ENCODE measurements at places on chromosomes 1 and 21. TPM values are rescaled to one million over a fixed set of nuclear protein-coding genes. Genes with fewer than 3 reads are reported as not detected.
A peak's percentile ranks its signal among the peaks of the same experiment; 100 is the strongest.

DNA sequence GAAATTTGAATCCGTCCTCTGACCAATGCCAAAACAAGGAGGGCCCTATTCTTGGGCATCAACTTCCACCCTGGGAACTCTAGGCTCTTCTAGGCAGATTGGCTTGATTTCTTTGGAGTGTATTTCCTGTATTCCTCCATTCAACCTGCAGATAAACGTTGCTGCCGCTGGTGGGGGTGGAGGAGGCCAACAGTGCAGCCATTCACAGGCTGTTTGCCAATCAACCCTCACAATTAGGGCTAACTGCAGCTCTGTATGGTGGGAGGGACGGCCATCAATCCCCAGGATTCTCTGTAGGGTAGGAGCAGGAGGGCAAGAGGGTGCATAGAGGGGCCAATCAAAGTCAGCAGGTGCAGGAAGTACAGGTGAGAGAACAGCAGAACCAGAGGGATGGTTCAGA lies 273.1 kb upstream of the PROX1 start:
- no peaks in the 10 kb centered on the region for H3K36me3 ChIP-seq
- no peak for DNase-seq
- H3K27me3 ChIP-seq: no peaks in the 10 kb centered on the region
- H3K4me3 ChIP-seq: no peak overlapping the region

- H3K4me1 ChIP-seq: peaks cover 57% of the 10 kb centered on the region
- H3K4me3 ChIP-seq: peak overlapping the region; percentile 44
- peak overlapping the region; percentile 85 for H3K27ac ChIP-seq
- no peak for DNase-seq
Measured at GRCh38 chr1:16153999-16154673, 1.7 kb downstream of the EPHA2 start.

- peak overlapping the region; percentile 53 for H3K4me3 ChIP-seq
- no peaks in the 10 kb centered on the region for H3K27me3 ChIP-seq
- no peaks in the 10 kb centered on the region for H3K36me3 ChIP-seq
- H3K27ac ChIP-seq: peak overlapping the region; percentile 95
- DNase-seq: no peak
- peaks cover 62% of the 10 kb centered on the region for H3K4me1 ChIP-seq
Measured at GRCh38 chr21:44872323-44872648, 1.2 kb downstream of the PTTG1IP start.

- DNase-seq: no peak
- no peaks in the 10 kb centered on the region for H3K27me3 ChIP-seq
- no peaks in the 10 kb centered on the region for H3K4me1 ChIP-seq
- no peak overlapping the region for H3K27ac ChIP-seq
Measured at GRCh38 chr21:32687643-32688345, 40.0 kb downstream of the SYNJ1 start.

Gene CELA3A
- total RNA-seq: not detected

Gene WNT4
- 0.29 TPM for total RNA-seq

DNA sequence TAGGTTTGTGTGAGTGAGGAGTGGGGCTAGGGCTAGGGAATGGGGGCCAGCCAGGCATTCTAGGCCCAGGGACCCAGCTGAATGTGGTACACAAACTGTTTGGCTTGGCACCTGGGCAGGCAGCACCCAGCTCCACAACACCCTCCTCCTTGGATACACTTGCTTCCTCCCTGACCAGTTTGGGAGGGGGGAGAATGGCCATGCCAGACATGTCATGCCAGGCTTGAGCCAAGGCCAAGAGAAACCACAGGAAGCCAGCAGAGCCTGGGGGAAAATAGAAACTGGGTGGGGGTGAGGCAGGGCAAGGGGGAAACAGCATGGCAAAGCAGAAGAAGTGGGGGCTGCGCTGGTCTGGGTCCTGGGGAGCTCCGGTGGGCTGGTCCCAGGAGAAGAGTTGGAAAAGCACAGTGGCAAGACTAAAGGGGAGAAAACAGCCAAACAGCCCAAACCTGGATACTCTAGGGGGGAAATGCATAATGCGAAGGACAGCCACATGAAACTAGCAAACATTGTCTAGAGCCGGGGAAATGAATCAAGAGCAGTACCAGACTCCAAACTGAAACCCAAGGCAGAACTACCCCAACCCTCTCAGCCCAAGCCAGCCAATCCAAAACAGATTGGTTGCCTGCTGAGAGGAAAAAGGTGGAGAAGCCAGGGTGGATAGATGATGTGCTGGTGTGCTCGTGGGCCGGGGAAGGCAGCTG lies 47.9 kb downstream of the LGR6 start:
- no peak overlapping the region for H3K4me3 ChIP-seq
- H3K4me1 ChIP-seq: peaks cover 4% of the 10 kb centered on the region
- no peaks in the 10 kb centered on the region for H3K27me3 ChIP-seq
- H3K36me3 ChIP-seq: no peaks in the 10 kb centered on the region

Gene MXRA8
- total RNA-seq: 111 TPM

- H3K4me3 ChIP-seq: no peak overlapping the region
- no peaks in the 10 kb centered on the region for H3K36me3 ChIP-seq
- no peak for DNase-seq
Measured at GRCh38 chr1:170620164-170620563, 43.8 kb upstream of the PRRX1 start.

- no peaks in the 10 kb centered on the region for H3K4me1 ChIP-seq
- H3K27ac ChIP-seq: no peak overlapping the region
- H3K36me3 ChIP-seq: no peaks in the 10 kb centered on the region
Measured at GRCh38 chr1:37717631-37718030, 25.3 kb downstream of the CDCA8 start.

Gene C1orf21
- 22.8 TPM for total RNA-seq

Gene SEC16B
- total RNA-seq: 5.1 TPM

GRCh38 chr1:182962554-182963115 lies 9.7 kb upstream of the SHCBP1L start:
- no peaks in the 10 kb centered on the region for H3K36me3 ChIP-seq
- peak overlapping the region; percentile 73 for H3K27ac ChIP-seq
- H3K4me3 ChIP-seq: no peak overlapping the region
- DNase-seq: peak; percentile 84
- peaks cover 3% of the 10 kb centered on the region for H3K4me1 ChIP-seq

GRCh38 chr1:170886460-170886859 lies 48.9 kb upstream of the MROH9 start:
- no peaks in the 10 kb centered on the region for H3K27me3 ChIP-seq
- H3K36me3 ChIP-seq: no peaks in the 10 kb centered on the region
- H3K4me3 ChIP-seq: no peak overlapping the region
- DNase-seq: no peak
- H3K27ac ChIP-seq: no peak overlapping the region

GRCh38 chr1:167210966-167211674 lies 9.6 kb upstream of the POU2F1 start:
- no peak overlapping the region for H3K27ac ChIP-seq
- no peaks in the 10 kb centered on the region for H3K4me1 ChIP-seq
- no peaks in the 10 kb centered on the region for H3K27me3 ChIP-seq

DNA sequence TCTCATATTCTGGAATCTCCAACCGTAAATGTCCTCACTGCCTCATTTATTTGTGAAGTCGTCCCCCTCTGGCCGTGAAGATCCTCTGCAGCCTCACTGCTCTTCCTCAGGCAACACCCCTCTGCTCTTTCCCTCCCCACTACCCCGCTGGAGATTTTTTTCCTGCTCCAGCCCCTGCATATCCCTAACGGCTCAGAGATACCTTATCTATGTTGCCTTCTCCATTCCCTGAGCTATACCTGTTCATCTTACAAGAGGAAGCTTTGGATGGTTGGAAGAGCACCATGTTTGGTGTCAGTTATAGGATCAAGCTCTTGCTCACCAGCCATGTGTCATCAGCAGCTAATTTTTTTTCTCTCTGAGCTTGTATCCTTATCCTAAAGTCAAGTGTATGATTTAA lies 26.4 kb downstream of the LRRC8B start:
- no peaks in the 10 kb centered on the region for H3K4me1 ChIP-seq
- no peak overlapping the region for H3K4me3 ChIP-seq
- DNase-seq: no peak
- no peaks in the 10 kb centered on the region for H3K36me3 ChIP-seq
- no peaks in the 10 kb centered on the region for H3K27me3 ChIP-seq

DNA sequence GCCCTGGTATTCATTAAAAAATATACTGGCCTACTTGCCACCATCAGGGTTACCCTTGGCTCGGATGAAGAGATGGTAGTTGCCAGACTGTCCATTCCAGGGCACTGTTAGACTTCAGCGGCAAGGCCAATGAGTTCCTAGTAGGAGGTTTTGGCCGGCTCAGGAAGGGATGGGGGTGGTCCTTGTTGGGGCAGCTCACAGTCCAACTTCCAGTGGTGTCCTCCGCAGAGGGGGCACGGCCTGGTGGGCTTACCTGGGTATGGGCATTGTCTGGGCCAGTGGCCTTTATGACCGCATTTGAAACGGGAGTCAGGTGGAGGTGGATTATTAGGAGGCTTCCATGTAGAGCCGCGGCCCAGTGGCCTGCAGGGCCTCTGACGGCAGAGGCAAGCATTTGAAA lies 139.1 kb upstream of the ETV3 start:
- H3K4me1 ChIP-seq: no peaks in the 10 kb centered on the region
- H3K27ac ChIP-seq: no peak overlapping the region
- no peak for DNase-seq
- no peaks in the 10 kb centered on the region for H3K27me3 ChIP-seq
- no peaks in the 10 kb centered on the region for H3K36me3 ChIP-seq

DNA sequence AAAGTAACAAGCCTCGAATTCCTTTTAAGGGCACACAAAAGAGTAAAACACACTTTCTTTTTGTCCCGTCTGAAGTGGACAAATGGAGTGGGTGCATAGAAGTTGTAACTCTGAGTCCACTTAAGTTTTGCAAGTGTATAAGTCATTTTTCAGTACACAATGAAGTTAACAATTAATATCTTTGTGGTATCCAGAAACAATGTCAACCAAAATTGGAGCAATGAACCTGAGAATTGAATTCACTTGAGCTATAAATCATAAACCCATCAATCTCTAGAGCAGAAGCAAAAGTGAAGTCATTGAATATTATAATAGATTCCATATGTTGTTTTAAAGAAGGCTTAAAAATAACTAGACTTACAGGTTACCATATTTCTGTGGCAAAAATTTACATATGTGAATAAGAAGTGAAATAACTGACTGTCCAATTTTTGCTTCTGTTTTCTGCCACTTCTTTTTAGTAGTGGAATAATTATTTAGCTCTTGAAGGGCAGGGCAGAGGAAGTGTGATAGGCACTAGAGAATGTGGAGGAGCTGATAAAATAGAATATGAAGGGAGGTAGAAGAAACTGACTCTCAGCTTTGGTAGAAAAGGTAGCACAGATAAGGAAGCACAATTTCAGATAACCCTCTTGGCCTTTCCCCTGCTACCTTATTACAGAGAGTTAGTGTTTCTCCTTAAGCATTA lies 73.9 kb upstream of the RGL1 start:
- H3K27me3 ChIP-seq: no peaks in the 10 kb centered on the region
- no peaks in the 10 kb centered on the region for H3K36me3 ChIP-seq
- H3K4me3 ChIP-seq: no peak overlapping the region
- H3K27ac ChIP-seq: no peak overlapping the region
- no peak for DNase-seq

DNA sequence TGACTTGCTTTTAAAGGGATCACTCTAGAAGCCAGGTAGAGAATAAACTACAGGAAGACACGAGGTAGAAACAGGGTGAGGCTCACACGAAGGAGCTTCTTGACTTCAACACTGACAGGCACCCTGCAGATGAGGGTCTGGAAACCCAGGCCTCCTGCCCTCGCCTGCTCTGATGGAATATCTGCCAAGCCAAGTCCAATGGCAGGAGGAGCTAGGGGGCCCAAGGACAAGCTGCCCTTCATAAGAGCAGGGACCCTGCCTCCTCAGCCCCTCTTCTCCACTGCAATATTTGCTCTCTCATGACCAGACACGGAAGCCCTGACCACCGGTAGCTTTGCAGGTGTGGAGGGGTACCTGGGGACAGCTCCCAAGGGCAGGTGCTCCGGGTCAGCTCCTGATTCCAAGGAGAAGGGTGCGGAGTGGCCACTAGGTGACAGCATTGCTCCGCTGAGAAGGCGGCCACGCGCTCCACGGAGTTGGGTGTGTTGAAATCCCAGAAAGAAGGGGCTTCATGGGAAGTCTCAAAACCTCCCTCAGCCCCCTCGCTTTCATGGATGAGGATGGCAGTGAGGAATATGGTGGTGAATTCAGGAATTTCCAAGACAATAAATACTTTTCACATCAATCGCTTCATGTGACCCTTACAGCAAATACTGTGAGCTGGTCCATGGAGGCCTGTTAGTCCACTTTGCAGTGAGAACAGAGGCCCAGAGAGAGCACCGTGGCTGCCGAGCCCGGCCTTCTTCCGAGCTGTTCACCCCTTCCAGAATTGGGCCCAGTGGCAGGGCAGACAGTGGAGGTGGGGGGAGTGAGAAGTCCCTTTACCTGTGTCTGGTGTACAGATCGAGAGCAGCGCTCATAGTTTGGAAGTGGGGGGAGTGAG lies 33.2 kb upstream of the PAX7 start:
- peak; percentile 62 for DNase-seq
- H3K27ac ChIP-seq: no peak overlapping the region
- H3K4me1 ChIP-seq: no peaks in the 10 kb centered on the region
- no peak overlapping the region for H3K4me3 ChIP-seq
- no peaks in the 10 kb centered on the region for H3K36me3 ChIP-seq

DNA sequence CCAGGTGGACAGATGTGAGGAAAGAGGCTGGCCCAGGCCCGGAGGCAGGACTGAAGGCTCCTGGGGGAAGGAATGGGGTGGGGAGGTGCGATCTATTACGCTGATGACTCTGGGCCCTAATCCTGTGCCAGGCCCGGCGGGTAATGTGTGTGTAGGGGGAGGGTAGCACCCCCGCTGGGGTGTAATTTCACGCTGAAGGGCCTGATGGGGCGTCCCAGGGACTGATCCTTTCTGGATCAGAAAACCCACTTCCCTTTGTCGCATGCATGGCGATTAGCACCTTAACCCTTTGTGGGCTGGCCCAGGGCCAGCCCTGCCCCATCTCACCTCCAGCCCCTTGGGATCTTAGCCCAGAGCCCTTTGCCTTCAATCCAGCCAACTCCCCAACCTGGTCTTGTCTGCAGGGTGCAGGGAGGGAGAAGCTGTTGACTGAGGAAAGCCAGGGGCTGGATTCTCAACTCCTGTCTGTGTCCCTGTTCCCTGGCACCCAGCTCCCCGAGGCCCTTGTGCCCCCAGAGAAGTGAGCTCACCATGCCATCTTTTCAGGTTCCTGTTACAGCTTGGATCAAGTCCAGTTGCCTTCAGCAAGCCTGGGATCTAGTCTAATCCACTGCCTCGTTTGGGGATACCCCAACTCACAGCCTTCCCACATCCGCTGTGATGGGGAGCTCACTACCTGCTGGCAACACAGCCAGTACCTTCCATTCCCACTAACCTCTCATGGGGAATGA lies 26.0 kb downstream of the KNCN start:
- peaks cover 31% of the 10 kb centered on the region for H3K4me1 ChIP-seq
- no peaks in the 10 kb centered on the region for H3K27me3 ChIP-seq
- no peak overlapping the region for H3K4me3 ChIP-seq

DNA sequence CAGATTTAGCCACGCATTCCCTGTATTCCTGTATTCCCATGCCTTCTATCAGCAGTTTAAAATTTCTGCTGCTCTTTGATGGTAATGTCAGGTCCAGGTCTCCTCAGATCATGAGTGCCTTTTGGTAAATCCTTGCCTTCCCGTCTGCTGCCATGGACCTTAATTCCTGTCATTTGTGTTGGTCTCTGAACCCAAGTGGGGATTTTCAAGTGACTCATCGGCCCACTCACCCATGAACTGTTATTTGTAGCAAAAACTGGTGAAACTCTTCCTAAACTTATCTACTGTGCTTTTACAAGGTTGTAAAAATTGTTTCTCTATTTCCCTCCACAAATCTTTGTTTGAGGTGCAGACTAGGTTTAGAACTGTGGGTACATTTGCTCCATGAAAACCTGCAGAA lies 47.4 kb downstream of the ACTN2 start:
- H3K27ac ChIP-seq: no peak overlapping the region
- H3K27me3 ChIP-seq: no peaks in the 10 kb centered on the region
- DNase-seq: peak; percentile 15
- H3K4me1 ChIP-seq: peaks cover 7% of the 10 kb centered on the region

- H3K36me3 ChIP-seq: no peaks in the 10 kb centered on the region
- H3K27me3 ChIP-seq: no peaks in the 10 kb centered on the region
- H3K27ac ChIP-seq: no peak overlapping the region
- DNase-seq: no peak
- H3K4me3 ChIP-seq: no peak overlapping the region
Measured at GRCh38 chr1:44154049-44154448, 12.6 kb upstream of the KLF18 start.

Measured in thyroid gland (tissue), 4 donors.